Stimulated activated CD4-positive, alpha-beta T cell treated with anti-CD3 and anti-CD28 coated beads, TNF-alpha, amount 100 ng/mL, for 1 hour (primary cell): ENCODE measurements at places on chromosomes 1 and 21.

DNA sequence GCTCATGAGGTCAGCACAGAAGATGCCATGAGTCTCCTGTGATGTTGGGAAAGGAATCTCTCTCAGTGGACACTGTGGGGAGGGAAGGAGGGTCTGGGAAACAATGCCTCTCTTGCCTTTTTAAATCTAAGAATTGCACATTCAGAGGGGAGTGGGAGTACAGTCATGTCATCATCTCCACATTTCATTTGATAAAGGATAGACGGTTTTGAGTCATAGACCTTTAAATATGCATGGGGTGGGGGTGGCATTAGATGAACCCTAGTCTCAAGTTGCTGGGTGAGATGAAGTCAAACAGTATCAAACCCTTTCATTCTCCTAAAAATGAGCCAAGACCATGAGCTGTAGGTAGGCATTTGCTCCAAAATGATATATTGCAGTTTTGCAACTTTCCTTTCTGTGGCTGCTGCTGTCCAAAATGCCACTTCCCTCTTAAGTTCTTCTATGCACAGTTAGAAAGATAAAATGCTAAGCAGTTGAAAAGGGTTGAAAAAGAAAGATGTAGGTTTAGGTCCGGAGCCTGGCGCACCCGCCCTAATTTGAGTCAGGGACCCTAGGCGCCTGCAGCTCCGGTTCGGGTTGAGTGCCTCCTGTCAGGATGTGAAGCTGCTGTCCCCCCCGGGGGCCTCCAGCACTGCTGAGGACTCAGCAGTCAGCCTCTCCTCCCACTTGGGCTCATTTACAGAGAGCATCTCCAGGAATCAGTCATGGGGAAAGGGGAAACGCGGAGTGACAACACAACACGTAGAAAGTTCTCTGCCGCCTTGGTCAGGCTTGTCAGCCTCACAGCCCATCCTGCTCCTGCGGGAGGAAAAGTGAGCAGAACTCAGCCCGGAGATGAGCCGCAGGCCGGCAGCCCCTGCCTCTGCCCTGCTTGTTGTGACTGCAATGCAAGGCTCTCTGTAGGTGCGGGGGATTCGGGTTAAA lies 479.3 kb upstream of the RUNX1 start:
- DNase-seq: no peak

DNA sequence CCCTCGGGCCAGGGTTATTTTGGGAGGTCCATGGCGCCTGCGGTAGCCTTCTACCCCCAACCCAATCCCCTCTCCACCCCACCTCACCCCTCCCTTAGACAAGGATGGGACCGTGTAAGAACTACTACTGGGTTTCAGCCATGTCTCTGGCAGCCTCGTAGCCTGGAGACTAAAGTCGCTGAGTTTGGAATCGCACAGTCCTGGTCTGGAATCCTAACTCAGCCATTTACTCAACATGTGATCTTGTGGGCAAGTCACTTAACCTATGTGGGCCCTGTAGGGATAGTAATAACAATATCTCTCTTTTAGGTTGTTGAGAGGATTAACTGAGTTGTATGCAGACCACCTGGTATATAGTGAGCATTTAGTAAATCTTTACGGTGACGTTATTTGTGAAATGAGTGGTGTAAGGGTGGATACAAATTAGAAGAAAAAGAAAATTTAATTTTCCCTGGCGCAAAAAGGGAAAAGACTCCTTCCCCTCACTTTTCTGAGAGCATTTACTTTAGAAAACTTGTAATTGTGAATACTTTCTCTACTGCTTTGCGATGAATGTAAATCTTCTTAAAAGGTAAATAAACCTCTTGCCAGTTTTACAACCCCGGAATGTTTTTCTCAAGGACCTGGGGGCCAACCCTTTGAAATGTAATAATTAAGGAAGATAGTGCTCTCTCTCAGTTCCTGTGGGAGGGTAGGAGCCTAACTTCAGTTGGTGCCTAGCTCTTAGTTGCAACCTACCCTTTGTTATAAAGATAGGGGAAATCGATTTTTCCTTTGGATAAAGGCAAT lies 615 bp upstream of the MRPS15 start:
- DNase-seq: no peak

DNA sequence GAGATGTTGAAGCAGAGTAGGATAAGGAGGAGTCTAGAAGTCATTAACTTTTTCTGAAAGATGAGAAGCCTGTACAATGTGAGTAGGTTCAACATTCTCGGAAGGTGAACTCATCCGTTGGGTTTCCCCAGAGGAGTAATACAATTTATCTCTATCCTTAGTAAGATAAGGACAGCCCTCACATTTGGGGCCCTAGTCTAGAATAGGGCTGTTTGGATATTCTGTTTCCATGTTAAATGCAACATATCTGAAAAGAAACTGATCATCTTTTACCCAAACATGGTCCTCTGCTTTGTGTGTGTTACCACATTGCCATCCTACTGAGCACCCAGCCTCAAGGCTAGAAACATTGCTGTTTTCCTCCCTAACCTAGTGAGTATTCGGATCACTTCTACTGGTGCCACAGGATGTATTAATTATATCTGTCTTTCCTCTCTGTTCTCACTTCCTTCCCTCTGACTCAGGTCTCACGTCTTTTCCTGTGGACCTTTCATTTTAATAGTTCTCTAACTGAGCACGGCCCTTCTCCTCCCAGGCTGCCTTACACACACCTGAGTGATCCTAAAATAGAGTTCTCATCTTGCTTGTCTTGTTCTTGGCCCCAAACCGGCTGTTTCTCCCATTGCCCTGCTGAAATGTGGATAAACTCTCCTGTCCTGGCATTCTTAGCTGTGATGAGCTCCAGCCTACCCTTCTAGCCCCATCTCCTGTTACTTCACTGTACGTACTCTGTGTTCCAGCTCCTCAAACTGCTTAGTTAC lies 91.7 kb downstream of the CDC14A start:
- DNase-seq: no peak

DNA sequence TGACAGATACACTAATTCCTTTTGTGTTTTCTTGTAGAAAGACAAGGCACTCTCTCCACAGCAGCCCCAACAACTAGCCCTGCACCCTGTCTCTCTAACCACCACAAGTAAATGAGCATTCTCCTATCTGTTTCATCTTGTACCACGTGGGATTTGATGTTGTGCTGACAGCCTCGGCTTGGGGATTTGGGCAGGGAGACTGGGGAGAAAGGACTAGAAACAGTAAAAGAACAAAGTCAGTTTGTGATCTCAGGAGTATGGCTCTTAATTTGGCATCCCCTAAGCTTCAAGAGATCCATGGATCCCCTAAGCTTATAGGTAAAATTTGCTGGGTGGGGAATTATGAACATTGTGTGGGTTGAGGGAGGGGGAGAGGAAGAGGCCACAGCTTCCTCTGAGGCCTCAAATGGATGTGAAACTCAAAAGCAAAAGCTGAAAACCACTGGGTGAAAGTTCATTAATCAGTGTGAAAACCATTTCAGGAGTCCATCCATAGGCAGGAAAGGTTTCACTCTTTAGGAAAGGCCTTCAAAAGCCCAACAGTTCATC lies 3.1 kb downstream of the C1orf162 start:
- no peak for DNase-seq

DNA sequence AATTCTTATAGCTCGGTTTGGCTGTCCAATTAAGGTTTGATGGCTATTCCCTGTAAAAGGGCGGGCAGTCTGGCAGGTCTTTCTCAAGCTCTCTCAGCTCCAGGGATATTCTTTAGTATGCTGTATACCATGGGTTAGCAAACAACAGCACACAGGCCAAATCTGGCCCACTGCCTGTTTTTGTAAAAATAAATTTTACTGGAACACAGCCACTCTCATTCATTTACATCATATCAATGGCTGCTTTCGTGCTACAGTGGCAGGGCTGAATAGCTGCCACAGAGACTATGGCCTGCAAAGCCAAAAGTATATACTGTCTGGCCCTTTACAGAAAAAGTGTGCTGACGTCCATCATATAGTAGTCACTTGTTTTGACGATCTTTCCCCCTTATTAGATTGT lies 32.0 kb downstream of the MACO1 start:
- DNase-seq: no peak

GRCh38 chr1:95402780-95403179 lies 168.8 kb downstream of the RWDD3 start:
- DNase-seq: no peak

DNA sequence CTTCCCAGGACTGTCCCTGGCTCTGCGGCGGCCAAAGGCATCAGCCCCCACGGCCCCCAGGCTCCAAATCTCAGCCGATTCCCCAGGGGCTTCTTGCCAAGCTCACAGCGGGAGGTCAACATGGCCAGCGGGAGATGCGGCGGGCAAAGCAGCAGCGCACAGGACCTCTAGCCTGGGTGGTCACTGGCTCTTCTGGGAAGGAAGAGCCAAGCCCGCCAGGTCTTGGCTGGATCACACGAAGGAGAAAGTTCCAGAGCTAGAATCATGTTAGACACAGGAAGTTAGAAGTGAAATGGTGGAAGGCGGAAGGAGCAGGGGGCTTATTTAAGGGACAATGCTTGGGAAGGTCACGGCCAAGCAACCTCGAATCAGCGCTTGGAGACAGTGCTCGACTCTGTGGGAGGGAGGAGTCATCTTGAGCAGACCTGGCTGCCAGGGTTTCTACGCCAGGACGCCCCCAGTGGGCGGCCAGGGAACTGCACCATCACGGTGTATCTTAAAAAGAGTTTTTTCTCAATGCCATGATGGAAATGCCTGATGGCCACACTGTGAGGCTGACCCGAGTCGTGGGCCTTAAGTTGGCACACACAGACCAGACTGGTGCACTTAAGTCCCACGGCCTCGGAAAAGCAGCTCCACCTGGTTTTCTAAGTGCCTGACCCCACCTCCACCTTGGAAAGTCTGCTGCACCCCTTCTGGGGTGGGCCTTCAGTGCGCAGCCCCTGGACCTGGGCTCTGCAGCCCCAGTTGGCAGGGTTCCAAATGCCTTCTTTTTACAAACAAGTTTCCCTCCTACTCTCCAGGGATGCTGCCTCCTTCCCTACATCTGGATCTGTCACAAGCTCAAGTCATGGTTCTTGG lies 29.3 kb downstream of the SLC66A1 start:
- DNase-seq: peak; percentile 29

DNA sequence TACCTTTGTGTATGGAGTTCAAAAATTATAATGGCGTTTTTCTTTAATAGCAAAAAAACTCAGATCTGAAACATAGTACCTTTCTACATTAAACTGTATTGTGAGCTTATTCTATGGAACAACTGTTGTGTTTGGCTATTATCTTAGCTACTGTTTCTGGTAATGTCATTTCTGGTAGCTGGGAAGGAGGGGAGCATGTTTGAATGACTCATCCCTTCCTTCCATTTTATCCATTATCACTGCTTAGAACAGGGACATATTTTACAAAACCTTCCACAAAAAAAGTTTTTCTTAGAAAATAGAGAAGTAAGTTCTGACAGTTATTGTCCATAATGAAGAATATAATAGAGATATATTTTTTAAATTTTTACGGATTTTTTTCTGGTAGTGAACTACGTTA lies 128.3 kb downstream of the NRDC start:
- no peak for DNase-seq

DNA sequence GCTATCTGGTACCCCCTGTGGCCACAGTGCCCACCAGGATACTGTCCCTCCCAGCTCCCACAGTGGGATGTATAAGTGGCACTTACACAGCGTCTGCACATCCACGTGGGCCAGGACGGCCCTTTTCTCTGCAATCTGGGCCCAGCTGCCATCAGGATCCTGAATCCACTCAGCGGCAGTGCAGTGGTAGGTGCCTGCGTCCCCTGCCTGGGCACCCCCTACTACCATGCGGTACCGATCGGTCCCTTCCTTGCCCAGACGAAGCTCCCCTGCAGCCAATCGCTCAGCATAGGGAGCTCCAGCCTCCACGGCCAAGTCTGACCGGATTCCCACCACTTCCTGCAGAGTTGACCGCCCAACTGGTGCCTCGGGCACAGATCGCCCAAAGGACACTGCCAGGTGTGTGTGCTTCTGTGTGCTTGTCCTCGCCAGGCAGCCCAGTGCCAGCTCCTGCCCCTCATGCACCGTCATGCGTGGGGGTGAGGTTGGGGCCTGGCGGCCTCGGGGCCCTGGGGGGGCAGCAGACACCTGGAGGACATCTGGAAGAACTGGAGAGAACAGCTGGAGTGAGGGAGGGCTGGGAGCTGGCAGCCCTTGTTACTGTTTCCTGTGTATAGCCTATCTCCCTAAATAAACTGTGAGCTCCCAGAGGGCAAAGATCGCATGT lies 4.7 kb downstream of the IGSF8 start:
- DNase-seq: no peak

- no peak for DNase-seq
Measured at GRCh38 chr1:9075022-9075421, 5.6 kb upstream of the SLC2A5 start.

DNA sequence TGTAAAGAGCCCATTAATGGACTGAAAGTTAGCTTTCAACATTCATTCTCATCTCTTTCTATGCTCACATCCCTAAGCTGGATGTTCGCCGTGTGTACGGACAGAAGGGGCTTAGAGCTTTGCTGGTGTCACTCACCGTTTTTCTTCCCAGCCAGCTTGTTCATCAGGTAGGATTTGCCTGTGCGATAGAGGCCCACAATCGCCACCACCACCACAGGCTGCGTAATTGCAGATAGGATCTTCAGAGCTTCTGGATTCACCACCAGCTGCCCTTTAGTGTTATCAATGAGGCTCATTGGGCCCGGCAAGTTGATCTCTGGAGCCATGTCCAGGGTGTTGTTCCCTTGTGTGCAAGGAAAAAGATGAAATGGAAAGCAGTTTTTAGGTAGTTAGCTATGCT lies 4.3 kb downstream of the GBP2 start:
- no peak for DNase-seq

- DNase-seq: no peak
Measured at GRCh38 chr1:101316799-101317198, 80.0 kb downstream of the S1PR1 start.

GRCh38 chr1:41728403-41729202 lies 190.1 kb downstream of the HIVEP3 start:
- DNase-seq: no peak
